GM23248 (cell line): ENCODE measurements at places on chromosomes 16 and 17. TPM values are rescaled to one million over a fixed set of nuclear protein-coding genes. Genes with fewer than 3 reads are reported as not detected.

TMEM220 gene
- total RNA-seq: 0.54 and 5.6 TPM in 2 replicates

SMARCE1 gene
- total RNA-seq: 67.4 and 75.8 TPM in 2 replicates

TCAP gene
- total RNA-seq: 0.43 TPM in 1 of 2 replicates, not detected in the other

SMIM36 gene
- total RNA-seq: not detected in 2 replicates

RTN4RL1 gene
- total RNA-seq: 0.22 TPM in 1 of 2 replicates, not detected in the other

NT5C gene
- total RNA-seq: 51.5 and 60.8 TPM in 2 replicates

SOST gene
- total RNA-seq: not detected in 2 replicates

OR4D1 gene
- not detected in 2 replicates for total RNA-seq

SLC4A1 gene
- total RNA-seq: not detected in 2 replicates

C17orf78 gene
- total RNA-seq: not detected in 2 replicates

UTS2R gene
- total RNA-seq: not detected in 2 replicates

CLEC19A gene
- not detected in 2 replicates for total RNA-seq

SEZ6L2 gene
- total RNA-seq: 30.7 and 34.7 TPM in 2 replicates

MYOCD gene
- under 0.01 TPM in 2 replicates for total RNA-seq

CISD3 gene
- 6.1 and 7.2 TPM in 2 replicates for total RNA-seq

MGAT5B gene
- total RNA-seq: 0.11 TPM in 1 of 2 replicates, not detected in the other

ZNF646 gene
- total RNA-seq: 10.6 and 12.8 TPM in 2 replicates

TNFRSF13B gene
- total RNA-seq: not detected in 2 replicates

SUZ12 gene
- 12.4 and 12.9 TPM in 2 replicates for total RNA-seq

FNDC8 gene
- not detected in 2 replicates for total RNA-seq

G6PC1 gene
- total RNA-seq: not detected in 2 replicates

ABCA9 gene
- 0.51 and 0.65 TPM in 2 replicates for total RNA-seq
